Kidney epithelial cell (primary cell): ENCODE measurements at places on chromosomes 13 and 19. TPM values are rescaled to one million over a fixed set of nuclear protein-coding genes. Genes with fewer than 3 reads are reported as not detected.

Gene IGSF23
- total RNA-seq = 0.13 TPM in 1 of 2 replicates, not detected in the other

Gene ZNF492
- total RNA-seq = 0.71 and 0.89 TPM in 2 replicates

GRCh38 chr13:32428581-32429432, 877 bp upstream of the N4BP2L1 start:
- no peak for DNase-seq

DNA sequence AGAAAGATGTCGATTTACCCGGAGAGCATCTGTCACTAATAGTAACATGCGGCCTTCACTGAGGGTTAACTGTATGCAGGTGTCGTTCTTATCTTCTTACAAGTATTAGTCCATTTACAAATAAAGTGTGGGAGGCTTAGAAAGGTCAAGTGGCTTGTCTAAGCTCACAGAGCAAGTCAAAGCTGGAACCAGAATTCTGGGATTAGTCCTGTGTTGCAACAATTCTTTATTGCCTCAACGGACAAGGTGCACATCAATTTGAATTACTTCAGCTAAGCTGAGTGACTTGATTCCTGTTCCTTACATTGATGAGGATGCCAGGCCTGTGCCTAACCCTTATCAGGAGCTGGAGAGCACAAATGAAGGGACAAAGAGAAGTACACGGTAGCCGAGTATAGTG, 1193.6 kb downstream of the UQCRFS1 start:
- no peak for DNase-seq

- DNase-seq = no peak
These were observed 25.3 kb downstream of the LMO7 start for GRCh38 chr13:75661443-75661842.

DNA sequence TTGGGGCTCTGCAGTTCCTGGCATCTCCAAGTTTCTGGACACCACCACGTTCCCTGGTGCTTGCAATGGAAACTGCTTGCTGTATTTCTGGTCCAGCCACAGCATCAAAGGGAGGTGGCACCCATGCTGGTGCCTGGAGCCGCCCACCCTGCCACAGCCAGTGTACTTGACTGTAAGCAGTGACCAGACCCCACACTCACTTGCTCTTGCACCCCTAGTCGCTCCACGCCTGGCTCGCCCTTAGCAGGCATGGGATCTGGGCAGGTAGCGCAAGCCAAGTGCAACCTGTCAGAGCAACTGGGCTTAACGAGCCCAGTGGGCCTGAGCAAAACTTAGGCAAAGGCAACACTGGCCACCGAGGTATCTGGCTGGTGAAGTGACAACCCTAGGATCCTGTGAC, 648.2 kb upstream of the PCDH9 start:
- DNase-seq = no peak
